ENCODE measurements at places on chromosomes 16 and 17.
A peak's percentile ranks its signal among the peaks of the same experiment; 100 is the strongest.

DNA sequence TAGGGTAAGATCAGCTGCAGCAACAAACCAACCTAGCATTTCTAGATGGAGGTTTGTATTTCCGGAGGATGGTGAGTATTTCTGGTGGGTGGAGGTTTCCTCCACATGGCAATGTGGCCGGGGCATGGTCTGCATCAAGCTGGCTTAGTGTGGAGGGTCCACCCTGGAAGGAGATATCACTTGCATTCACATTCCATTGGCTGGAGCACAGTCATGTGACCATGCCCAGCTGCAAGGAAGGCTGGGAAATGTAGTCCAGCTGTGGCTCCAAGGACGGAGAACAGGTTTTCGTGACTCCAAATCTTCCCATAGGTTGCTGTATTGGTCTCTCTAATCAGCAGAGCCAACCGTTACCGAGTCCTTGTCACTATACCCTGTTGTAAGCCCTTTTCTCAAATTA lies 68.7 kb downstream of the RAI1 start:
- DNase-seq: peak; percentile 23

- DNase-seq: no peak
Measured at GRCh38 chr16:23380501-23380951, 72.5 kb downstream of the COG7 start.

- DNase-seq: no peak
Measured at GRCh38 chr17:1300371-1300905, 21.0 kb downstream of the TRARG1 start.

DNA sequence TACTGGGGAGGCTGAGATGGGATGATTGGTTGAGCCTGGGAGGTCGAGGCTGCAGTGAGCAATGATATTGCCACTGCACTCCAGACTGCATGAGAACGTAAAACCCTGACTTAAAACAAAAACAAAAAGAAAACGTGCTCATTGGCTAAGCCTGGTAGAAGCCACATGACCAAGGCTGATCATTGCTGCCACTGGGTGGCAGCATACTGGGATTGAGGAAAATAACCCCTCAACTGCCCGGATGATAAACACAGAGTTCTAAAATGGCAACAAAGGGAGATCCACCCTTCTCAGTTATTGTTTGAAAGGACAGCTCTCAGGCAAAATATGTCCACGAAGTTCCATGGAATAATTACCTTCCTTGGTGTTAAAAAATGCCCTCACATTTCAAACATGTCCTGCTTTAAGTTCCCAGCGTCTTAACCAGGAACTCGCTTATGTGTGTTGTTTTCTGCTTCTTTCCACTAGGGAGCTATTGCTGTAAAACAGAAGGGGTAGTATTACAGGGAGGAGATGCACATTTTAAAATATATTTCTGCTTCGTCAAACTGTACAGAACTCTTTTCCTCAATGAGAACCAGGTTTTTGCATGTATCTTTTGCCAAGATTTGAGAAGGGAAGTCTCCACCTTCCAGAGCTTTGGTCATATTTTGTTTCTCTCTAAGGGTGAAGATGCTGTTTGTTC lies 675.3 kb downstream of the MAF start:
- DNase-seq: no peak

All from stimulated activated naive CD4-positive, alpha-beta T cell treated with Interleukin-2 at 50 U/mL for 16 hours (primary cell).